ENCODE measurements at places on chromosomes 2 and 18. TPM values are rescaled to one million over a fixed set of nuclear protein-coding genes. Genes with fewer than 3 reads are reported as not detected.

The SYT4 gene
- polyA plus RNA-seq = not detected

DNA sequence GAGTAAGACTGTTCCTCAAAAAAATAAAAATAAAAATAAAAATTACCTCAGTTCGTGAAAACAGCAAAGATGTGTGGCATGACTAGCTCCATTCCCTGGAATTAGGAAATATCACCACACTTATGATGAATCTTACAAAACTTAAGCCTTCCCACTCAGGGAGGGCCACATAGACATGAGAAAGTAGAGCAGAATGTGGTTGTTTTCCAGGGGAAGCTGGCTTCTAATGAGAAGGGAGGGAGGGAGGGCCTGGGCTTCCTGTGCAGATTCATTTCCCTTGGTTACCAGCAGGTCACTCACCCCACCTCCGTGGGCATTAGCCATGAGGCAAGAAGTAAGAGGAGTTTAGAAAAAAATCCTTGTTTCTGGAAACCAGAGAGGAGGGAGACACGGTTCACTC is 95.9 kb upstream of the RMDN2 start:
- DNase-seq = peak; percentile 29

- peak; percentile 7 for DNase-seq
Measured at GRCh38 chr2:169397697-169398096, 35.4 kb upstream of the LRP2 start.

- DNase-seq = peak; percentile 33
Measured at GRCh38 chr2:43106559-43107527, 119.6 kb downstream of the ZFP36L2 start.

GRCh38 chr2:11984316-11985158 is 238.1 kb downstream of the LPIN1 start:
- DNase-seq = no peak

Measured in foreskin keratinocyte (primary cell).